ENCODE measurements at places on chromosomes 3 and 15.

GRCh38 chr3:98817547-98818041 is 54.5 kb downstream of the ST3GAL6 start:
- DNase-seq, result peak; percentile 29

DNA sequence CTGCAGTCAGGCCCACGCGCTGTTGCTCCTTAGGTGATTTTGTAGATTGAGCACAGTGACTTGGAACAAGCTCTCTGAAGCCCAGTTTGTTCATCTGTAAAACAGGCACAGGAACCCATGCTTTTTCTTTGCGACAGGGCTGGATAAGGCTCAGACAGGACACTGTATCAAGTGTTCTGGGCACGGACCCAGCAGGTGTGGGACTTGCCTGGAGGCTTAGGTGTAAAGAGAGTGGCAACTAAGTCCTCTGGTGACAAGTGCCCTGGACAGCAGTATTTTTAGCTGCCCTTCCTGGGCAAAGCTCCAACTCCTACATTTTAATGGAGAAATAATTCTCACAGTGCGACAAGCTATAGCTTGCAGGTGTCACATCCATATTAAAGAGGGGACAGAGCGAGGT is 32.2 kb downstream of the CD276 start:
- no peak for DNase-seq

DNA sequence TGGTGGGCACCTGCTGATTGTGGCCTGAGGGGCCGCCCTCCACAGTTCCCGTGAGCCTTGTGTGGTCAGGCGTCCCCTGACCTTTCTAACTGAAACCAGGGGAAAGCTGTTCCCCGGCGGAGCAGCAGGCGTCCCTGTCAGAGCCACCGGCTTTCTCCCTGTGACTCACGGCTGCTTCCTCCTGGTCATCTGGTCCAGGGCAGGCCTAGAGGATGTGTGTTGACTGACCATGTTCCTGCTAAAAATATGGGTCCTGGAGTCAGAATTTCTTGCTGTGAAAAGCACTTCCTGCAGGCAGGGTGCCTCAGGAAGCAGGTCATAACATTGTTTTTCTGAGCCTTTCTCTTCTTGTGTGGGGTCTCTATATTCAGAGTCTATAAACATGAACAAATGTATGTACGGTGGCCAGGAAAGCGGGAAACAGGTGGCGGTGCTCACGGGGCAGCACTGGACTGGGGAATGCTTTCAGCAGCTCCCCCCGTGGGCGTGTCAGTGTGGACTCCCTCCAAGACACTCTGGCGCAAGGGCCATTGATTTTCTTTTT is 38.4 kb upstream of the CGNL1 start:
- DNase-seq, result no peak

GRCh38 chr15:84621358-84621979 is 20.7 kb downstream of the ZSCAN2 start:
- DNase-seq, result no peak

DNA sequence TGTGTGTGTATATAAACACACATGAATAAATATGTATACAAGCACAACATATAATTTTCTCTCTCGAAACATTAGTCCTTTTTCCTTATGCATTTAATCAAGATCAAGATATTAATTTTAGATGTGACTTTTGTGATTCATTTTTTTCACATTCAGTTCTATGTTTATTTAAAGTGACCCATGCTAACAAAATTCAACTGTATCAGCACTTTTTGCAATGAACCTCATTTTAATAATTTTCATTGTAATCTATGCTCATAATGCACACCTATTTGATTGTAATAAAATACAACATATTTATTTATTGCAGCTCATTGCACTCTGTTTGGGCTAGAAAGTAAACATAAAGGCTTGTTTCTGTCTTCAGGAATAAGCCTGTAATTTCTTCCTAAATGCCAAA is 586.3 kb downstream of the ROBO2 start:
- DNase-seq, result no peak

DNA sequence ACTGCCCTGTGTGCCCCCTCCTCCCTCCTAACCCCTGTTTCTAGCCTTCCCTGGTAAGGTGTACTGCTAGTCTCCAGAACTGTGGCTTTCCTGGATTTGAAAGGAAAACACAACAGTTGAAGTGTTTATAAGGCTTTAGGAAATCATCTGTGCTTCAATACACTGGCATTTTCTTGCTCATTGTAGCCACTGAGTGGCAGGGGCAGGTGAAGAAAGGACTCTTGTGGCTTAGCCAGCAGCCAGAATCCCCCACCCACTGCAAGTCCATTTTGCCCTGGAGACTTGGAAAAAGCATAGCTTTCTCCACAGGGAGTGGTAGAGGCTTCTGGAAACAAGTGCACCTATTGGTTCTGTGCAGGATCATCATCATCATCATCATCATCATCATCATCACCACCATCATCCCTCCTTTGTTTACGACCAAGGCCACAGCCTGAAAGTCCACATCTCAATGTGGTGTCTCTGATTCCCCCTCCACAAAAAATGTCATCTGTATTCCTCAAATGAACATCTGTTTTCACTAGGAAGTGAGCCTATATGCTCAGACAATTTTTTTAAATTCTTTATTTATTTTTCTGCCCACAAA is 33.4 kb downstream of the AQP9 start:
- DNase-seq, result no peak

- DNase-seq, result no peak
These were observed 13.2 kb downstream of the GREM1 start for GRCh38 chr15:32730677-32731654.

- DNase-seq, result no peak
These were observed 62.9 kb downstream of the RPLP1 start for GRCh38 chr15:69515508-69515907.

- no peak for DNase-seq
These were observed 6.7 kb downstream of the CA12 start for GRCh38 chr15:63374686-63375520.

- DNase-seq, result no peak
These were observed 9.5 kb downstream of the MAN2C1 start for GRCh38 chr15:75358771-75359536.

Measured in HuH-7.5 (cell line).